BJ (cell line): ENCODE measurements at places on chromosomes 16 and 17.

DNA sequence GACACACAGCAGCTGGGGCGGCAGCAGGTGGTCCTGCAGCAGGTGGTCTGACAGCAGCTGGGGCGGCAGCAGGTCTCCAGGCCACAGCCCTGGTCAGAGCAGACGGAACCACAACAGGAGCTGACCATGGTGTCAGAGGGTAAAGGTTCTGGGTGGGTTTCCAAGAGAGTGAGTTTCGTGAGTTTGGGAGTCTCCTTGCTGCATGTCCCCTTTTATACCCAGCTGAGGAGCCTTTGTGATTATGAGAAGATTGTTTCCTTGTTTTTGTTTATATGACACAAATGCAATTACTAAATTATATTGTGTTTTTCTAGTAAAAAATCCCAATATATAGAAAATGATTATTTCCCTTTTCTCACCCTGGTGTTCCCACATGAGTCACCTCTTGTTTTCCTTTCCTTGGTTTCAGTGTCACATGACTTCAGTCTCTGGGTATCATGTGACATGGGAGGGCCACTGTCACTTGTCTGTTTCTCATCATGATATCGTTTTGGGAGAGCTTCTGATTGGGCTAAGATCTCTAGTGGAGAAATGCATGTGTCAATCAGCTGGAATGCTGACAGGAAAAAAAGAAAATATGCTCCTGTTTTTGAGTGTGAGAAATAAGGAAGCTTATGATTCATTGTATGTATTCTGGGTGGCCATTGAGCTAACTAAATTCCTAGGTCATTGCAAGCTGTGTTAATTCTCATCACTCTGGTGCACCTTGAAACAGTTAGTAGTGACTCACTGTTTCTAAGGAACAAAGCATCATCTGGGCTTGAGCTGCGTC, at the start of gene KRTAP4-6:
KRTAP4-6 (minus strand) TSS at position 185 of the 772 bp plus-strand sequence; CDS start at position 128, 57 bp downstream.
- DNase-seq = peak; percentile 60

GRCh38 chr17:79457376-79457775, 153.5 kb downstream of the RBFOX3 start:
- DNase-seq = no peak

DNA sequence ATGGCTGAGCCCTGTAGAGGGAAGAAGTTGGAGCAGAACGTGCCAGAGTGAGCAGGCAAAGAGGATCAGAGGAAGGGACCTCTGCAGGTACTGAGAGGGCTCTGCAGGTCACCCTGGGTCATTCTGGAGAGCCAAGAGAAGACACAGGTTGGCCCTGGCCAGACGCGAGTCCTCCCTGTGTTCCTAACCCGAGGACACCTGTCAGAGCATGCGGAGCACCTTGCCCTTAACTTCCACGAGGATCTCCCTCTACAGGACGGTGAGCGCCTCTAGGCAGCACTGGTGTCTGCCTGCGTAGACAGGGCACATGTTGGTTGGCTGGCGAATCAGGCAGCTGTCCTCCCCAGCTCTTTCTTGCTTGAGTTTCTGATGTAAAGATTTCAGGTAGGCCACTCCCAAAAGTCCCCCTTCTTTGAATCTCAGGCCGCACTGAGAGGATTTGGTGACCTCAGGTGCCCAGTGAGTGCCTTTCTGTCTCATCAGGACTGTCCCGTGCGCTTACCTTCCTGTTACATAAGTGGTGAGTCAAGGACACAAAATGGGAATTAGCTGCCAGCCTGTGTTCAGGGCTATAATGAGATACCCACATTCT, 45.3 kb downstream of the MPRIP start:
- DNase-seq = no peak

DNA sequence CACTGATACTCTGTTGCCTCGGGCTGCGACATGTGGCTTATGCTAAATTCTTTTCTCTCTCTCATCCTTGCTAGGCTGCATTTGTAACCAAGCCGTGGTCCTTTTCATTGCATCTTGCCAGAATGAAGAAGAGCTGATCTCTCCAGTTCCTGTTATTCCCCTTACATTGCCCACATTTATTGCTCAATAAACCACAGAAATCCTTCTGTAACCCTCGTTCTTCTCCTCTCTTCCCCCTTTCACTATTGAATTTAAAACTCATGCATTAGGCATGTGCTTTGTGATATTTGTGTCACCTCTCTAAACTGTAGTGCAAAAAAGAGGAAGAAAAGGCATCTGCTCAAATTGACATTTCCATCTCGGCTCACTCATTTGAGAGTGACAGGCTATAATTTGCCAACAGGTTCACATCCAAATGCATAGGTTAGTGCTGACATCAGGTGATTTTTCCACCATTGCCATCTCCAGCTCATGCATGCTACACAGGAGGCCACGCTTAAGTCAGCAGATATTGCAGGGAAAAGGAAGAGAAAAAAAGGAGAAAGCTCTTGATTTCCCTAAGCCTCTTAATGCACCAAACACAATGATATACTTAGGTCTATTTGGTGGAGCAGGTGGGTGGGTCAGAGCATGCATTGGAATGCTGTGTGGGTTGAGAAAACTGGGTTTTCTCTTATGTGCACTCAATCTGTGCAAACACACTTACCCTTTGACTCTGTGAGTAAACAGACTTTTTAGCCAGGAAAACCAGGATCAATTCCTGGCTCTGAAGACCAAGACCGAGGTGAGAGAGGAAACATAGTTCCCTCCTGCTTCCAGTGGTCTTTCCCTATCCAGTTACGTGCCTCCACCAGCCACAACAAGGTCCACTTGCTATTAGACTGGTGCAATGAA, 642.7 kb downstream of the HS3ST4 start:
- DNase-seq = no peak

GRCh38 chr16:64589836-64590235, 532.0 kb downstream of the CDH11 start:
- peak; percentile 67 for DNase-seq

DNA sequence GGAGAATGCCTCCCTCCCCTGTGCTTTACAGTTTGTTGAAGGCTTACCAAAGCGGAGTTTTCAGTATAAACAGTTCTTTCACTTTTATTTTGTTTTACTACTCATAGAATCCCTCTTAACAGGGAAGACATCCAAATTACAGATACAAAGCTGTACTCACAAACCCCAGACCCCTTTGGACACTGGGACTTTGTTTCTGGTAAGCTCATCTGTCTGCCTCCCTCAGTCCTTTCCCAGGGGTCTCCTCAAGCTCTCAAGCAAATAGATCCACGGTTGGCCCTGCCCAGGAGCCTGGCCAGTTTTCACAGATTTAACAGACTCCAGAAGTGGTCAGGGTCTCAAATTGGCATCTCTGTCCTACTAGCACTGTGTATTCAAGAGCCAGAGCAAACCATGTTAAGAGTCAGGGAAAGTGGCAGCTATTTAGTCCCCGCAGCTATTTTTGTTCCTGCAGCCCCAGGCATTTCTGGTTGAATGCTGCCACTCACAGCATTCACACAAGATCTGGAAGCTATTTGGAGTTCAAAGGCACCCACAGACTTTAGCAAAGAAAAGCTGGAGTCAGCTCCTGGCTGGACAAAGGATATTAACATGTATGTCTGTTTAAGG, 54.2 kb downstream of the TMEM100 start:
- no peak for DNase-seq

GRCh38 chr17:69254187-69254586, 25.6 kb upstream of the ABCA10 start:
- no peak for DNase-seq

DNA sequence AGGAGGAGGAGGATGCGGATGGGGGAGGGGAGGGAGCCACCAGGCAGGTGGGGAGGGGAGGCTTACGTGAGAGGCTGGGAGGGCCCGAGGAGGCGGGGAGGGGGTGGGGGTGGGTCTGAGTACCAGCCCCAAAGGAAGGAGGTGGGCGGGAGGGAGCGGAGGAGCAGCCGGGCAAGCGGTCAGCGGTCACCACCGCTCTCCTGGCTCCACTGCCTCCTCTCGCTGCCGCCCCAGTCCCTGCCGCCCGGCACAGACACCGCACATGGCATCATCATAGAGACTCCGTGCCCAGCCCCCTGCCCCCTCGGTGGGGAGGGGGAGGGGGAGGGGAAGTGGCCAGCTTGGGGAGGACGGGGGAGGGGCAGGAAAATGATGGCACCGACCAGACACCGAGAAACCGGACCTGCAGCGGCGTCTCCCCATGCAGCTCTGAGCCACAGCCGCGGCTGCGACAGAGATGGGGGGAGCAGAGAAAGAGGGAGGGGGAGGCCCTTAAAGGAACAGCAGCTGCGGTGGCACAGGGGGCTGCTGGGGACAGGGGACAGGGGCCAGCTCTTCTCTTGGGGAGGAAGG, at the start of gene TLCD3B:
TLCD3B (minus strand) TSS at position 431 of the 573 bp plus-strand sequence. CDS start 744 bp downstream, outside the sequence.
- no peak for DNase-seq

DNA sequence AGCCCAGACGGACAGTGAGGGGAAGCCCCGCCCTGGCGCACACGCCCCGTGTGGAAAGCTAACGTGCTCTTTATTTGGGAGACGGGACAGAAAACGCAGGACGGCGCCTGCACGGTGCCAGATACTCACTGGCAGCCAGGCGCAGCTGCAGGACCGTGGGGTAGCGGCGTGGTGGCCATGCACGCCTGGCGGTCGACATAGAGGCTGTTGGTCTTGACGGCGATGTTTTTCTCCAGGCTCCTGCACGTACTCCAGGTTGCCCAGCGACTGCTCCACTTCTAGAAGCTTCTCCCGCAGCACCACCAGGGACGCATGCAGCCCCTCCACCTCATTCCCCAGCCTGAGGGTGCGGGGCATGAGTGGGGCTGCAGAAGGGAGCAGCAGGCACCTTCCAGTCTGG, 5.1 kb upstream of the C1QTNF8 start:
- DNase-seq = no peak

DNA sequence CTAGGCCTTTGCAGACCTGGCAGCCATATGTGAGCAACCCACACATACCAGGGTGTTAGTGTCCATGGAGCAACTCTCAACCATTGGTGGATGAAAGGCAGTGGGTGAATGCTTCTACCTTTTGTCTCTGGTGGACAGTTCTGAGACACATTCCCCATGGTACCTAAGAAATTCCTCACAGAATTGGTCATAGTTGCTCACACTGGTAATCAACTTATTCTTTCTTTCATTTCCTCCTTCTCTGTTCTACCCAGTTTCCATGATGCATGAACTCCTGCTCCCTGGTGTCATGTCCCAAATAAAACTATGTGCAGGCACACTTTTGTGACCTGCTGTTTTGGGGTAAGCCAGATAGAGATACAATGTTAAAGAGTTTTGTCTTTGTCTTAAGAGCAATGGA, 33.2 kb upstream of the MPHOSPH6 start:
- DNase-seq = no peak

GRCh38 chr16:69089091-69089910, 16.2 kb upstream of the HAS3 start:
- DNase-seq = no peak

DNA sequence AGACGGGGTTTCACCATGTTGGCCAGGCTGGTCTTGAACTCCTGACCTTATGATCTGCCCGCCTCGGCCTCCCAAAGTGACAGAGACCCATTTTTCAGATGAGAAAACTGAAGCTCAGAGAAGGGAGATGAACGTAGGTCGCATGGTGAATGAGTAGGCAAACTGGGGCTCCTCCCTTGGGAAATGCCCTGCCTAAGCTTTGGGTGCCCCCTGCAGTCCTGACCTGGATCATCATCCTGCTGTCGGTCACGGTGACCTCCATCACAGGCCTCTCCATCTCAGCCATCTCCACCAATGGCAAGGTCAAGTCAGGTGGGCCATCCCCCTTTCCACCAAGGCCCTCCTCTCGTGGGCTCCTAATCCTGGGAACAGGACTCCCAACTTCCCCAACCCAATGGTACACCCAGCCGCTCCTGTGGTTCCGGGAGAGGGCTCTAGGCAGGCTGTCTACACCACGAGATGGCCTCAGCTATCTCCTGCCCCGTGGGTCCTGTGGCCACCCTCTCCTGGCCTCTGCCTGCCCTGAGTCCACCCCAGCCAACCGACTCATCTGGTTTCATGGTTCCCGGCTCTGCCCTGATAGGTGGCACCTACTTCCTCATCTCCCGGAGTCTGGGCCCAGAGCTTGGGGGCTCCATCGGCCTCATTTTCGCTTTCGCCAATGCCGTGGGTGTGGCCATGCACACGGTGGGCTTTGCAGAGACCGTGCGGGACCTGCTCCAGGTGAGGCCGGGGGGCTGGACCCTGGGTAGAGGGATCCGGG, 4.7 kb downstream of the SLC12A3 start:
- DNase-seq = no peak

DNA sequence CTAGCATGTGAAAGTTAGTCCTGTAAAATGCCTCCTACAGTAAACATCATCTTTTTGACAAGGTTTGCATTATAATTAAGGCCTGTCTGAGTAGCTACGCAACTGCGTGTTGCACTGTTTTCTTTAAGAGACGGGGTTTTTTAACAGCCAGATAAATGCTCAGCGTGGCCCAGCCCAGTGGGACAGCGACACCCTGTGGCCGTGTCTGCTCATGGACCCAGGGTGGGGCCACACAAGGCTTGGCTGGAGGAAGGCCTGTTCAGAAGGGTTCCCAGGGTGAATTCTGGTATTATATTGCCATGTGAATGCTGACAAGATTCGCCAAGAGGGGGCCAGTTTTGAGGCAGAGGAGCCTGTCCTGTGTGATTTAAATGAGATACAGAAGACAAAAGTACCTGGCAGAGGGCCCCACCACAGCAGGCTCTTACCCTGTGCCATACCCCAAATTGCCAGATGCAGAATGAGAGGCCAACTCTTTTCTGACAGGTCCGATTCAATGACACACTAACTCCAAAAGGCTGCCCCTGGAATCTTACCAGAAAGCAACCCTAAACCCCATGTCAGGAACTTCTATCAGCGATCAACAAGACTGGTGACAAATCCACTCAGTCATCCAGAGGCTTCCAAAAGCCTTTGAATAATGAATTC, 65.9 kb upstream of the IRX6 start:
- DNase-seq = no peak

DNA sequence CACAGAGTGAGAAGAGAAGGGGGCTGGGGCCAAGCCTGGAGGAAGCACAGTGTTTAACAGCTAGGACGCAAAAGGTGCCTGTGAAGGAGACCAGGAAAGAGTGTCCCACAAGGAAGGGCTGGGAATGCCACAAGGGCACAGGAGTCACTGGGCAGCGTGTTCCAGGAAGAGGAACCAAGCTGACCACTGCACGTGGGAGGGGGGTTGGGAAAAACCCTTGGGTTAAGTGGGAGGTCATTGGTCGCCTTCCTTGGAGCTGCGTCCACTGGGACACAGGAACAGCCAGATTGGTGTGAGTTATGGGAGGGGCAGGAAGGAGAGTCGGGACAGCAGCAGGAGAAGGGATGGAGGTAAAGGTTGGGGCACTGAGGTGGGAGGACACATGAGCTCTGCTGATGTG, 12.9 kb downstream of the TTYH2 start:
- DNase-seq = no peak

- no peak for DNase-seq
These were observed 1.8 kb upstream of the ADAT1 start for GRCh38 chr16:75624921-75625334.

DNA sequence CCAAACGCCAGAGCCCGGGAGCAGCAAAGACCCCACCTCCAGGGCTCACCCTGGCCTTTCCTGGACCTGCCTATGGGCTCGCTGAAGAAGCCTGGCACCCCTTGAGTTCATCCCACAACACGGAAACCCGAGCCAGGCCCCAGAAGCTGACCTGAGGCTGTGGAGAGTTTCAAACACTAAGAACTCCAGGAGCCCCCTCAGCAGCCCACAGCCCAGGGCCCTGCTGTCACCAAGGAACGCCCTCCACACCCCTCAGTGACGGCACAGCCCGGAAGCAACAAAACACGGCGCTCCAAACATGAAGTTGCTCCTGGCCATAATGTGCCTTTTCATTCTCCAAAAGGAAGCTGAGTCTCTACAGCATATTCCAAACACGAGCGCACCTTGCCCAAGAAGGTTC, 9.2 kb downstream of the SLC38A10 start:
- no peak for DNase-seq
